Substantia nigra (tissue), 51 donors: ENCODE measurements at places on chromosomes 1 and 21.

DNA sequence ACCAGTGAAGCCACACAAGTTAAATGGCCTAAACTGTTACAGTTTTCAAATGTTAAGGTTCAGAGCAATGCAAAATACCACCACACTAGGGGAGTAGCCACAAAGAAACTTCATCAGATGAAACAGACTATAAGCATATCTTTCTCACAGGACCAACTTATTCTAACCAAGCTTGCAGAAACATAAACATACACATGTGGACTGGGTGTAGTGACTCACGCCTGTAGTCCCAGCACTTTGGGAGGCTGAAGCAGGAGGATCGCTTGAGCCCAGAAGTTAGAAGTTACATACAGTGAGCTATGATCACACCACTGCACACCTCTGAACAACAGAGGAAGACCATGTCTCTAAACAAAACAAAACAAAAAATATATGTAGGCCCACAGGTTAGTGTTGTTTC lies 17.3 kb downstream of the WDR47 start:
- DNase-seq = no peak

DNA sequence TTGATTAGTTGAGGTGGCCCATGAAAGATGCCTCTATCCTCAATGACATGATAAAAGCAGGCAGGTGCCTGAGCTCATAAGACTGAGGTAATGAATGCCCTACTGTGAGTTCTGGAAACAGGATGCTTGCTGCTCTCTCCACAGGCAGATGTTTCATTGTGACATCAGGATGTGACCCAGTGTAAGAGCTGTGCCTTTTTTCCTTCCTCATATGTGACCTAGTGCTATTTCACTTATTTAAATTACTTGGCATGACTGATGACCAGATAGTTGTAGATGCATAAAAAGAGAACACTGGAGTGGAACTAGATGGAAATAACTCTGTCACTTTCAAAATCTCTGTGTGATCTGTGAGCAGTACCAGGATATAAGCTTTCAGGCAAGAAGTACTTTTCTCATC lies 31.9 kb downstream of the KIF14 start:
- DNase-seq = no peak

DNA sequence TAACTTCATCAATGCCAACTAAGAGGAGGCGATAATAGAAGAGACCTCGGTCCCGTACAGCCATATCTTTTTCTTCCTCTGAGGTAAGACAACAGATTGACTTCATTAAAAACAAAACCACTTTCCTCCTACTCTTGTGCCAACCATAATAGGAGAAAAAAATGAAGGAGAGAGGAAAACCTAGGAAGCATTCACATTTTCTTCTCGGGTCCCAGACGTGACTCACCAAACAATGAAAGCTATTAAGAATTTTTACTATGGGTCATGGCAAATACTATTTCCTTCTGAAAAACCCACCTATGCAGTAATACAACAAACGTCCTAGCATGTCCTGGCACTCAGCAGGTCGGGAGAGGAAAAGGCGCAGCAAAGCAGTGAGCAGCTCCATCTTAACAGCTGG lies 8.6 kb upstream of the BCL2L15 start:
- no peak for DNase-seq

- no peak for DNase-seq
Measured at GRCh38 chr1:25784575-25785051, 15.4 kb upstream of the SELENON start.

DNA sequence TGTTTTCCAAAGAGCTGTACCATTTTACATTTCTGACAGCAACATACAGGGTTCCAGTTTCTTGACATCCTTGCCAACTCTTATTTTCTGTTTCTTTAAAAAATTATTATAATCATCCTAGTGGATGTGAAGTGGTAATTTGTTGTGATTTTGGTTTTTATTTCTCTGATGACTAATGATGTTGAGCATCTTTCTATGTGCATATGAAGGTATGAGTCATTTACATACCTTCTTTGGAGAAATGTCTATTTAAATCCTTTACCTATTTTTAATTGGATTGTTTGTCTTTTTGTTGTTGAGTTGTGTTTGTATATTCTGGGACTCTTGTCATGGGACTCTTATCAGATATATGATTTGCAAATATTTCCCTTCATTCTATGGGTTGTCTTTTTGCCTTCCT lies 20.8 kb upstream of the MPC2 start:
- DNase-seq = no peak

DNA sequence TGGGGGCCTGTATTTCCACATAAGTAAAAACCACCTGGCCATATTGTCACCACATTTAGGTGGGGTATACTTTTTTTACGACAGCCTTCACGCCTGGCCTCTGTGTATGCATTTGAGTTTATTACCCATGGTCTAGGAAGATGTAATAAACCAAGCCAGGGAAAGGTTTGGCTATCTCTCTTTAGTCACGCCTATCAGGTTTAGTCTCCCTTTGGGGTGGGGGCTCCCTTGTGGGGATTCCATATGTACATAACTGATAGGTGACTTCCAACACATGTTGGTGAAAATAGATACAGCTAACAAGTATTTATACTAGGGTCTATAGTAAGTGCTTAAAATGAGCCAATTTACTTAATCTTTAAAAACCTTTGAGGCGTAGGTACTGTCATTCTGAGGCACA lies 4.2 kb downstream of the YBX1 start:
- DNase-seq = no peak

- DNase-seq = no peak
Measured at GRCh38 chr1:160911925-160912324, 26.9 kb upstream of the ITLN1 start.

DNA sequence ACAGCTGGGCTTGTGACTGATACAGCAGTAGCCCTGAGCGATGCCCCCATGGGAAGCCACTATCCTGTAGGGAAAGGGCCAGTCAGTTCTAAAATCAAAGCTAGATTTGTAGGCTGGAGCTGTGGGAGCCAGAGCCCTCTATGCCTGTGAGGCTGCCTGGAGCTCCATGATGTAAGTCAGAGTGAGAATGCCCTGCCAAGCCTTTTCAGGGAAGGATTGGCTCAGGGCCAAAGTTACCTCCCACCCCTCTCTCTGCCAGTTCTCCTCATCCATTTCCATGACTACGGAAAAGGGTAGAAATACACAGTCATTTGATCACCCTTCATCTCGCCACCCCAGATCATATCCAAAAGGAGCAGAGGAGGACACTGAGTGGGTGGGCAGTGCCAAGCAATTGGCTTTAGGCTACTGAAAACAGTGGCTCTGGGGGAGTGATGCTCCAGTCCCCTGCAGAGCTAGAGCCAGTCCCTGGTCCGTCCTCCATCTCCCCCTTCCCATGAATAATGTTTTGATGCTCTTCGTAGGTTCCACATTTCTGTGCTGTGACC lies 59.5 kb upstream of the KCNA3 start:
- no peak for DNase-seq

DNA sequence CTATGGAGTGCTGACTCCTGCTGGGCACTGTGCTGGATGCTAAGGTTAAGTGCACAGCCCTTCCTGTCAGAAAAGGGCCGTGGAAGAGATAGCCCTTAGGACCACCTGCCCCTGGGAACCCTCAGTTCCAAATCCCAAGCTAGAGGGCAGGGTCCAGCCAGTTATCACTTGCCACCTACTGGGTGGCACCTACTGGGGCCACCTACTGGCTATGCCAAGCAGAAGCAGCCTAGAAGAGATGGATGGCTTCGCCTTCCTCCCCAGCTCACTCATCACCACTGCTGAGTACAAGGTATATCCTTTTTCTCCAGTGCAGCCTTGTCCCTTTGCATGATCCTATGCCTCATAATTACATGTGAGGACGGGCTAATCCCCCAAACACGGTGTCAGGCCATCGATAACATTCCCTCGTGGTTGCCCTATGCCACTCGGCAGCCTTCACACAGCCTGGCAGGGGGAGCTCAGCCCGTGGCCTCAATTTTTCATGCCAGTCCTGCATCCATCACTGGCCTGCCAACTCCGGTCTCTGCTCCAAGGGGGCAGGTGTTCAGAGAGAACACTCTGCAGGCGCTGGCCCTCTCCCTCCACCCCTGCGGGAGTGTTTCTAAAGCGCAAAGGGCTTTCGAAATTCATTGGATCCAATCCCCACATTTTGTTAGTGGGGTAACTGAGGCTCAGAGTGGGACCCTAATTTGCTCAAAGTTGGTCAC lies 49.0 kb downstream of the SYT2 start:
- DNase-seq = no peak

GRCh38 chr1:243260221-243260880 lies 4.5 kb downstream of the SDCCAG8 start:
- DNase-seq = no peak

DNA sequence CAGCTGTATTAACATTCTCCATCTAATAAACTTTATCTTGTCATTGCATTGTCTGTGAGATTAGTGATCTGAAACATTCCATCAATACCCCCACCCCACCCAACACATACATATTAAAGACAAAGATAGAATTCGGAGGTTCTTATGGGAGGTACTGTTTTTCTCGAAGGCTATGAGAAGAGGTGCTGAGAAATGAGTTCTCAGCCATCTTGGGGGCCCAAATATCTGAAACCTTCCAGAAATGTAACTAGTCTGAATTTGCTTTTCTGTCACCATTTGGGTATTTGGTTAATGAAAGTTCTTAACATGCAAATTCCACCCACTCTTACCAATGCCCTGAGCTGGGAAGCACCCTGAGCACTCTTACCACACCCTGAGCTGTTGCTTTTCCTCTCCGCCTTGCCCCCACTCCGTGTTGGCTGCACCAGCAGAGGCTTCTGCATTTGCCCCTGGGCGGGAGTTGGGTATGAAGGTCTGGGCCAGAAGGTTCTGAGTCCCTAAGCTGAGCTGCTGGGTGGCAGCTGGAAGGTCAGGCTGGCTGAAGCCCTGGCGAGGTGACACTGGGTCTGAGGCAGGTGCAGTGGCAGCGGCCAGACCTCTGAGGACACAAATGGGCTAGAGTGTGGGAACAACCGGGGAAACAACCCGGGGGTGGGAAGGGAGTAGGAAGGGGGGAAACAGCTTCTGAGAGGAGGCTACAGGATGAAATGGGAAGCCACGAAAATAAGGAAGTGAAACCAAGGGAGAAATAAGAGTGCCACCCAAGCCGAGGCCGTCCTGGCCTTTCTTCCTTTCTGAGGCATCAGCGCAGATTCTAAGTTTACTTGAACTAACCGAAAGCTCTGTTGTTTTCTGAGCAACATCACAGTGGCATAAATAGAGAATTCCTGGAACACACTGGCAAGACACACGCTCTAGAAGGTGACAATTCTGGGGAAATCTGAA lies 26.3 kb upstream of the IER5 start:
- no peak for DNase-seq
